CD4-positive, alpha-beta T cell treated with Interleukin-17A for 1 hour (primary cell): ENCODE measurements at places on chromosomes 13 and 19.
A peak's percentile ranks its signal among the peaks of the same experiment; 100 is the strongest.

- no peak for DNase-seq
Observed at GRCh38 chr13:41302743-41303142, 8.3 kb upstream of the NAA16 start.

DNA sequence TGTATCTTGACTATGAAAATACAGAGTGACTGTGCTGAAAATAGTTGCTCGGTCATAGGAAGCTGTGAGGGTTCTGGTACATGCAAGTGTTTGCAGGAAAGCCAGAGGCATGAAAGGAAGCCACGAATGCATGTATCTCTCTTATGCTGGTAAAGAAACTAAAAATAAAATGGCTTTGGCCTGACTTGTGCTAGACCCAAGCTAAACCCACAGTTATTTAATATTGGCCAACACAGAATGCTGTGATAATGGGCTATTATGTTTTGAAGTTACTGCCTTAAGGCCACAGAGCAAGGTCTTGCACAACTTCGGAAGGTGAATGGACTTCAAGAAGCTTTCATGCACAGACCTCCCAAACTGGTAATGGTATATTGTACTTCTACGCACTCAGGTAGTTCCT, 518.2 kb upstream of the HTR2A start:
- DNase-seq: no peak

GRCh38 chr19:17504030-17504429, 7.4 kb upstream of the PGLS start:
- no peak for DNase-seq

DNA sequence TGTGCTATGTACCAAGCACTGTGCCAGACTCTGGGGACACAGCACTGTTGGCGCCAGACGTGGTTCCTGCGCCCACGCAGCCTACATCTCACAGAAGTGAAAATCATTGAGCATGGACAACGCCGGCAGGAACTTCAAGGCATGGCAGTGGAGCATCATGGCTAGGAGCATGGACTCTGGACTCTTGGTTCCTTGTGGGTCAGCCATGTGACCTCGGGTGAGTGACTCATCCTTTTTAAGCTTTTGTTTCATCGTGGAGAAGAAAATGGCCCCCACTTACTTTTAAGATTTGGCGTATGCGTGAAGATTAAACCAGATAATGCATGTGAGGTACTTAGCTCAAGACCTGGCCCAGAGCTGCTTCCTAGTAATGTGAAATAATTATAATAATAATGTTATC, 988.5 kb downstream of the UQCRFS1 start:
- no peak for DNase-seq

DNA sequence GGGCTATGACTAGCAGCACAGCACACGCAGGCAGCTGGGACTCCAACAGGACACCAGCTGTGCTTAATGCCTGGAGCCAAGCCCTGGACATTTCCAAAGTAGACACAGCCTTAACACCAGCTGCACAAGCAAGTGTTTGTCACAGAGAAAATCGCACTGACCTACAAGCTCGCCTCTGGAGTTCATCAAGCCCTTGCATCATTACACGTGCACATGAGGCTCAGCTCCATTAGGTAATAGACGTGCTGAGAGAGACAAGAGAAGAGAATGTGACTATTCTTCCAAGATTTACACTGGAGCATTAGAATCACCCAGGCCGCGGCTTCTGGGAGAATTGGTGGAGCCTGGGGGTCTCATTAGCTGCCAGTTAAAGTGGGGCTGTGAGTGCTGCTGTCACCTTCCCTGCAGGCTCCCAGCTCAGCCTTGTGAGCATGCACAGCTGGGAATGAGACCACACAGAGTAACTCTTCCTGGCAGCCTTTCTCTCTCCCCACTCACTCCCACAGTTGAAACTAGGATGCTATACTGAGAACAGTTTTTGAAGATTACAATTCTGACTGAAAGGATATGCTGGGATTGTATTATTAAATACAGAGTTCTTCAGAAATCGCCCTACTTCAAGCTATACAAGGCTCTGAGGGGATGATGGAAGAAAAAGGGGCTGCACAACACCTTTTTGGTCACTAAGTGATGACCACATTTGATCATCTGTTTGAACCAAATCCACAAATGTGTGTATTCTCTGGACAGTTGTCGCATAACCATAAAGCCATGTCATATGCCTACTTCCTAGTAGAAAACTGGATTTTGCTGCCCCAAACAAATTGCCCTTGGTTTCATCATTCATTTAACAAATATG, 10.5 kb downstream of the STOML3 start:
- DNase-seq: no peak

DNA sequence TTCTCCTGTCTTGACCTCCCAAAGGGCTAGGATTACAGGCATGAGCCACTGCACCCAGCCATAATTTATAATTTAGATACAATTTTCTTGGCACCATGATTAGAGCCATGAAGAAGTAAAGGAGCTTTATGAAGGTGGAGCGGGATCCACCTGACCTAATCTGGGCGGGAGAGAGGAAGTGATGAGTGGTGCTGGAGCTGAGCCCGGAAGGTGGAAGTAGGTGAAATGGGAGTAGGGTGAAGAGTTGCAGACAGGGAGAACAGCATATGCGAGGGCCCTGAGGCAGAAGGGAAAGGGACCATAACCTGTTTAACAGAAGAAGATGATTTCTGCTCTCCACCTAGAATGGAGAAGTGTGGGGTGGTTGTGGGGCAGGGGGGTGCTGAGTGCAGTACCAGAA, 4.2 kb downstream of the BLOC1S3 start:
- no peak for DNase-seq

- DNase-seq: no peak
Observed at GRCh38 chr13:28572871-28573270, 77.9 kb upstream of the FLT1 start.

DNA sequence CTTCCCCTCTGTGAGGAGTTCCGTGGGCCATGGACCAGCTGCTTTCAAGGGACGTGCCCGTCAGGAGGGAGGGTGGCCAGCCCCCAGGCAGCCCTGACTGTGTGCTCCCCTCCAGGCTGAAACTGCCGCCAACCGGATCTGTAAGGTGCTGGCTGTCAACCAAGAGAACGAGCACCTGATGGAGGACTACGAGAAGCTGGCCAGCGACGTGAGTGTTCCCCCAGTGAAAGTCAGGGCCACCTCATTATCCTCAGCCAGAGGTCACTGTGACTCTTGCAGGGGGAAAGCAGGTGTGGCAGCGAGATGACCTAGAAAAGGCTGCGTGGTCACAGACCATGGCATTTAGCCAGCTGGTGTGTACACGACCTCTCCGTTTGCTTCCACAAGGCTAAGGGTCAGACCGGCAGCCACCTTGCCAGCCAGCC, 29.9 kb downstream of the CAPN12 start:
- no peak for DNase-seq

DNA sequence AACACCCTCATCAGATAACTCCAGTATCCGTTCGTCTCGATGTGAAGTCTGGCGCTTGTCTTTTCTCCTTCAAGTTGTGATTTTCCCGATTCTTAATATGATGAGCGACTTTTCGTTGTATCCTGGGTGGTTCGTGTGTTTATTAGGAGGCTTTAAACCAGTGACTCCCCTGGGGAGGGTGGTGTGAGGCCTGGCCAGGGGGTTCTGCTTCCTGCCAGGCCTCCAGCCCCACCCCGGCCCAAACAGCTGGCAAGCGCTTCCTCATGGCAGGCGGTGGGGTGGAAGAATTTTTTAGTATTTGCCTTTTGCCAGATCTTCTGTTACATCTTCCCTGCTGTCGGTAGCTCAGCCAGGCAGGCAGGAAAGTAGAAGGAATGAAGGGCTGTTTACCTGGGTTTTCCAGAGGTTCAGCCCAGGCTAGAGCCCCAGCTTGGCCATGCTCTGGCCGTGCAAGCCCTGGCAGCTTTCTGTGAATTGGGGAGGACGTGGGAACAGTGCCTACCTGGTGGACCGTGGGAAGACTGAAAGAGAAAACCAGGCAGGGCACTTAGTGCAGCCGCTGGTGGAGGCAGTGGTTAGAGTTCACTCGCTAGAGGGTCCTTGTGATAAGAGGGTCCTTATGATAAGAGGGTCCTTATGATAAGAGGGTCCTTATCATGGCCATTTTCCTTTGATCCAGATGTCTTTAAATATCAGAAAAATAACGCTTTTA, 37.7 kb upstream of the DCUN1D2 start:
- no peak for DNase-seq

- no peak for DNase-seq
Observed at GRCh38 chr19:30332445-30333234, 39.5 kb upstream of the ZNF536 start.

DNA sequence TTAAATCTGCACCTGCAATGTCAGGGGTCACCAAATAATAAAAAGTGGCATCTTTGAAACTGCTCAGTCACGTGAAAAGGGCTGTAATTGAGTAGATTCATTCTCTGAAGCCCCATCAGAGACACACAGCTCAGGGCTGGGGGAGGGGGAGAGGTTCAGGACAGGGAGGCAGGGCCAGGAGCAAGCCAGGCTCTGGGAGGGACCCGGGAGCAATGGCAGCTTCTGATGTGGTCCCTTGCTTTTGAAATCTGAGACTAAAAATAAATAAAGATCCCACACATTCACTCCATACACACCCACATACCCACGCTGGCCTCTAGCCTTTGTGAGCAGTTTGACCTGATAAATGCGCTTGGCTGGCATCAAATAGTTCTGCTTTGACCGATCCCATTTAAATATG, 32.8 kb downstream of the GSX1 start:
- no peak for DNase-seq

- DNase-seq: no peak
Observed at GRCh38 chr19:29645491-29645867, 19.8 kb upstream of the PLEKHF1 start.

DNA sequence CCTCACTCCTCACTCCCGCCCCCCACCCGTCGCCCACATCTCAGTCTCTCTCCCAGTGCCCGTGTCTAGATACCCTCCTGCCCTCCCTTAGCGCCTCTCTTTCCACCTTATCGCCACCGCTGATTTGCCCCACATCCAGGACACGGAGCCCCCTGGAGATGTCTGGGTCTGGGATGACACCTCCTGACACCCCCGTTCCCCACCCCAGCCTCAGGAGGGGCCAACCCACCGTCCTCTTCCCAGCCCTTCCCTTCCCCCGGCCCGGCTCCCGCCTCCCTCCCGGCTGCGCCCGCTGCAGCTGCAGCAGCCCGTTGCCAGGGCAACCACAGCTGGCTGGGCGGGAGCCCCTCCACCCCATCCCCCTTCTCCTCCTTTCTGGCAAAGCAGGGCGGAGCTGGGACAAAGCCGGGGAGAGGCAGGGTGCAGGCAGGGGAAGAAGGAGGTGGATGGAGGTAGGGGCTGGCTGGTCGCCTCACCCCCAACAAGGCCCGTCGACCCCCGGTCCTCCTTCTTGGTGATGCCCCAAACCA, 13.5 kb downstream of the DPF1 start:
- DNase-seq: no peak

DNA sequence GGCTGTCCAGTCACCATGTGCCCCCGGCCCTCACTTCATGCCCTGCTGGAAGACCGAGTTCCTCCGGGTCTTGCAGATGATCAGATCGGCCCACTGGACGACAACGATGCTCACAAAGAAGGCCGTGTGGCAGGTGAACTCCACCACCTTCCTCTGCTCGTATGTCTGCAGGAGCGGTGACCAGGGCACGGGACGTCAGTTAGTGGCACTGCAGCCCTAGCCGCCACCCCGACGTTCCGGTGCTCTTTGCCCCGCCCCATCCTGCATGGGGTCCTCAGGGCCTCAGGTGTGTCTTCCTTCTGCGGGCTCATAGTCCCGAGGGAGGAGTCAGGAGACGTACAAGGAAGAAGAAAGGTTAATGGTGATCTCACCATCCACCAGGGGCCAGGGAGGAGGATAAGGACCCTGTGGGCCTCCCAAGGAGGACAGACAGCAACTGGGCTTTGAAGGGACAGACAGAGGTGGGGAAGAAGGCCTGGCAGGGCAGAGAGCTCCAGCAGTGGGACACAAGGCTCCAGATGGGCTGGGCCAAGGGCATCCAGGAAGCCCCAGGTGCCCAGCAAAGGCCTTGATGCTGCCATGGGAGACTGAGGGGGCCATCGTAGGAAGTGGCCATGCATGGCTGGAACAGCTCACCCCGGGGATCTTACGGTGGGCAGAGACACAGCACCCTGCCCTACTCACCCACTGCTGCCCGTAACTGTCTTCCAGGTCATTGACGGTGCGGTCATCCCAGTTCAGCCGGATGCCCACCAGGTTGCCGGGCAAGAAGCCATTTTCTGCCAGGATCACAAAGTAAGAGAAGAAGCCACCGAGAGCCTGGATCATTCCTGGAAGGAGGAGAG, 9.9 kb upstream of the RABAC1 start:
- DNase-seq: no peak

DNA sequence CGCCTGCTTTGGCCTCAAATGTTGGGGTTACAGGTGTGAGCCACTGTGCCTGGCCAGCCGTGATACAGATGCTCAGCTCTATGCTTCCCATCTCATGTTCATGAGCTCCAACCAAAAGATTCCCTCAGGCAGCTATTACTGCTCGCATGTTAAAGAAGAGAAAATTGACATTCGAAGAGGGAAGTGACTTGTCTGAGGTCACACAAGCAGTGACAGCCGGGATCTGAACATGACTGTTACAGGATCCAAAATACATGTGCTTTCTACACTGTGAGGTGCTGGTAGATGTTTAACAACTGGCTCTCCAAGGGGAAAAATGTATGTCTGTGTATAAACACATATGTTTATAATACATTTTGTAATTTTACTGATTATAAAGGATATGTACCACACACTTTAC, 11.3 kb downstream of the FPR1 start:
- no peak for DNase-seq

DNA sequence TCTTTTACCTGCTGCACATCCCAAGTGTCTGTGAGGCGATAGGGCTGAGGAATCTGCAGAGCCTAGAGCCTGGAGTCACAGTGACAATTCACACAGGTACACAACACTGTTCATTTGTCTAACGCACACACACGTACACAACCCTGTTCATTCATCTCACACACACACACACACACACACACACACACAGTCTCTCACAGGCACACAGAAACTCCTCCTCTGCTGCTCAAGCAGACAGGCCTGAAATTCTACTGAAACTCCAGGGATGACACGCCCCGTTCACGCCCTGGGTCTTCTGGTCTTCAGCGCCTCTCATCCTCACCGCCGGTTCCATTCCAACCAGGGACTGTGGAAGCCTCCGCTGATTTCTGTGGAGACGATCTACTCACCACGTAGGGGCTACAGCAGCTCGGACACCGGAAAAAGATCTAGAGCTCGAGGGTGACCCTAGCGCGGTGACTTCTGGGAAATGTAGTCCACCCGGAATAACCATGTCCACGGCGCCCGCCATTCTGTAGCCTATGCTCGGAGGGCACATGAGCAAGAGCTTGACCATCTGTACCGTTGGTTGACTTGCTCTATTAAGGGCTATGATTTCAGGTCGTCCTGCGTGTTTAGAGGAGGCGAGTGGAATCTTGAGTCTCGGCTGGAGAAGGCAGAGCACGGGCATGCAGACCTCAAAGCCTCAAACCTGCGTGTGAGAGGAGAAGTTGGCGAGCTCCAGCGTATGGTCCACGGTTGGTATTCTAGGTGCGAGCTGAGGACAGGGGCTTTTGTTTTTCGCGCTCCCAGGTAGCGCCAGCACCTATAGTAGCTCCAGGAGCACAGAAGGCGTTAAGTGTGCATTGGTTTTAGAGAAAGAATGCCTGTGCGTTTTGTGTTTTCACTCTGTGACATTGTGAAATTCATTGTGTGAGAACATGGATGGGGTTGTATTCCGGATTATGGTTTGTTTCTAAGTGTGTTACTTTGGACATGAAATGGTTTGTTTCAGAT, 33.4 kb downstream of the ZNF45 start:
- peak; percentile 76 for DNase-seq

- no peak for DNase-seq
Observed at GRCh38 chr13:107252428-107252827, 684.5 kb upstream of the ARGLU1 start.
